ENCODE measurements at places on chromosomes 2 and 18.

GRCh38 chr2:33512112-33512511 is 35.7 kb downstream of the RASGRP3 start:
- no peak for DNase-seq

DNA sequence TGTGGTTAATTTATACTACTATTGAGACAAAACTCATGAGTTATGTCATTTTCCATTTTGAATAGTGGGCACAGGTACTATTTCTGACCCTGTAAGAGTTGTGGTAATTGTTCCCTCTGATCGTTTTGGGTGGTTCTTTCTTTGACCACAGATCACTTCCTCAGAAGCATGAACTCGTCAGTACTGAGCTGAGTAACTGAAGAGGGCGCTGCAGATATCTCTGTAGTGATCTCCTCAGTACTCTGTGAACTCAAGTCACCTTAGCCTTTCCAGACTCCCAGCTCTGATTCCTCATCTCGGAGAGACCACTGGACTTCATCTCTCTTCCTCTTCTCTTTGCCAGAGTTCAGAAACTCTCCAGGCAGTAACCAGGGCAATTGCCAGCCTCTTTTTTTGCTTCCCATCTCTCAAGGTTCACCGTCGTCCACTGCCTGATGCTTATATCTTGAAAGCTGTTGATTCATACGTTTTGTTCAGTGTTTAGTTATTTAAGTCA is 9.4 kb upstream of the IL1RL1 start:
- DNase-seq = peak; percentile 16

DNA sequence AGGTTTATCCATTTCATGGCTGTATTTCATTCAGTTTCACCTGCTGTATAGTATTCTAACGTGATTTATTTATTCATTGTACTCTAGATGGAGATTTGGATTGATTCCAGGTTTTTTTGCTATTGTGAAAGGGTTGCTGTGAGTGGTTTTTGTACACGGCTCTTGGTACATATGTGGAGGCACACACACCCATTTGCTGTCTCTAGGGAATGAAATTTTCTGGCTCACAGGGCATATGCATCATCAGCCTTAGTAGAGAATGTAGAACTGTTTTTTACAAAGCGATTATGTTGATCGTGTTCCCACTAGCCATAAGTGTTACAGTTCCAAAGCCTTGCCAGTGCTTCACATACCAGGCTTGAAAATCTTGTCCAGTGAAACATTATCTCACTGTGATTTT is 5.1 kb downstream of the SPTBN1 start:
- DNase-seq = no peak

- no peak for DNase-seq
These were observed 104.7 kb downstream of the FEZ2 start for GRCh38 chr2:36493306-36493705.

DNA sequence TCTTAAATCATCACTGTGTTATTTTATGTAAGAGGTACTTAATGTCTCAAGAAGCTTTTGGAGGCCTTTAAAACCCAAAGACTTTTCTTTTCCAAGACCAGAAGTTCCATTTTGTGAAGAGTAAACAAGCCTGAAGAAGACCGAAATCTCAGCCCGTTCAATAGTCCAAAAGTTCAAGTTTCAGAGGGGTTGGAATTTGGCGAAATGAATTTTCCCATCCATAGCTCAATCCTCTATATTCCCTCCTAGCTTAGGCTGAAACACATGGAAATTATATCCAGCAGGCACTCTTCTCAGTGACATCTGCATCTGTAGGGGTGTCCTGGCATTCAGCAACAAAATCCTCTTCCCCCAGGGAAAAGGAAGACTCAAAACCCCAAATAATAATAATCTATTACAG is 344.6 kb downstream of the ARHGAP15 start:
- DNase-seq = no peak

DNA sequence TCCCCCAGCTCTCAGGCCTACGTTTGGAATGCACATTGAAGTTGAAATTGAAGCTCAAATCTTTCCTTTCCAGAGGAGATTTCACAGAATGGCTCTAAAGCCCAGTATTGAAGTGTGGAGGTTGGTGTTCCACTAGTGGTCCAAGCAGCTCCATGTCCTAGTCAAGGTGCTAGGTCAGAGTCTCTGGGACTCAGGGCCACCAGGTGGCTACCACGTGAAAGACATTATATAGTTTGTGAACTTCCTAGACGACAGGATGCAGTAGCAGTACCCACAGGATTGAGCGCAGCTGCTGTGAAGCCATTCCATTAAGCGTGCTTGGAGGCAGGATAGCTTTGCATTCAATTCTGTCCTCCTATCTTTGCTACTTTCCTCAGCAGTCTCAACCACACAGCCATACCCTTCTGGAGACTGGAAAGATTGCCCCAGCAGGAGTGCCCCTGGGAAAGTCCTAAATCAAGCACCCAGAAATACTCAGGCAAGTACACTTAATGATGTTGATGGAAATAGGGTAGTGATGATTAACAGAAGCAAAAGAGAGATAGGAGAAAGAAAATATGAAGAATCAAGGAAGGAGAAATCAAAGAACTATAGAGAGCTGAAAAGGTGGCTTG is 4.7 kb upstream of the TGFA start:
- no peak for DNase-seq

DNA sequence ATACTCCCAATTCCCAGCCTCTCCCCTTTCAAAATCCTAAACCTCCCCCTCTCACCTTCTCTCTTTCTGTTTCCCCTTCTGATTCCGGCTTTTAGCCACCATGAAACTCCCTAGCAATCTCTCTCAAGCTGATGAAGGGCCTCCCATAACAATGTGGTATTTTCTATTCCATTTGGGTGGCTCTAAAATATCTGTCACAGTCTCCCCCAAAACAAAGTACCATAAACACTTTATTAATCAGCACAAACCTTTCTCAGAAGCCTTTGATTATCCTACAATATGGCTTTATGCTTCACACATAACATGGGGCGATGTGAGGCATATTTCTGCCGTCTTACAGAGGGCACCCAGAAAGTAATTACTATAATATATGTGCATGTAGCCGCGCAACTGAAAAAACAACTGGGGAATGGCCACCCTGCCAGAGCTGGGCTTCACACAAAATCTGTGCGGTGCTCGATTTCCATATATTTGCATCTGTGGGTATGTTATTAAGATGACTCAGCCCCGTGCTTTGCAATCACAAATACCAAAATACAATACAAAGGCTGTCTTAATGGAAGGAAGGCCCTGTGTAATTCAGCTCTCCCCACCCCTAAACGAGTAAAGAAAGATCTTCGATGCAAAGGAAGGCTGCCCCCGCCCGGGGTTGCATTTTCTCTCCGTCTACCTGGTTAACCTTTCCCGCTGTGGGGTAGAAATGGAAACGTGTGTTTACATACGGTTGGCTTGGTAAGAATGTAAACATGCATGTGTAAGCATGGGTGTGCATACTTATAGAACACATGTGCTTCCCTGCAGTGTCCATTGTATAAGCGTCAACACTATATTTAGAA is 81.4 kb downstream of the CELF4 start:
- no peak for DNase-seq

GRCh38 chr2:219733106-219733505 is 105.7 kb downstream of the SLC4A3 start:
- DNase-seq = no peak

GRCh38 chr2:28449488-28450395 is 46.1 kb upstream of the PLB1 start:
- DNase-seq = no peak

DNA sequence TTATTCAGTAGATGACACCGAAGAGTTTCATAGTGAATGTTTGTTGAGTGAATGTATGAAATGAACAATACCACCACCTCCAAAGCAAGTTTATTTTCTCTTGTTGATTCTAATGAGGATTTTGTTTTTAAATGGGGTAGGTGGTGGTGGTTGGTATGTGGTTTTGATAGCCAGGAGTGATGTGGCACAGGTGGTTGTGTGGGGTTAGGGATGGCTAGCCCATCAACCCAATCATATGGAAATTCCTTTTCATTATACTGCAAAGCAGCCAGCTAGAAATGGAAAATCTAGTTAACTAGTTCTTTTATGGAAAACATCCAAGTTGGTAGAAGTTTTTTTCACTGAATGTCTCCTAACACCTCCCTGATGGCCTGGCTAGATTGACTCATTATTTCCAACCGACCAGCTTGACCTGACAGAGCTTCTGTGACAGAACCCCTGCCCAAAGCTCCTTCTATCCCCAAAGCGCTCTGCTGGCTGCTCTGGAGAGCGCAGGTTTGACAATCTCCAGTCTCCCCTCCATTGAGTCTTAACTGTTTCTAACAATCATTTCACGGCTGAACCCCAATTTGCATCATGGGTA is 376.9 kb downstream of the MTX2 start:
- DNase-seq = no peak

DNA sequence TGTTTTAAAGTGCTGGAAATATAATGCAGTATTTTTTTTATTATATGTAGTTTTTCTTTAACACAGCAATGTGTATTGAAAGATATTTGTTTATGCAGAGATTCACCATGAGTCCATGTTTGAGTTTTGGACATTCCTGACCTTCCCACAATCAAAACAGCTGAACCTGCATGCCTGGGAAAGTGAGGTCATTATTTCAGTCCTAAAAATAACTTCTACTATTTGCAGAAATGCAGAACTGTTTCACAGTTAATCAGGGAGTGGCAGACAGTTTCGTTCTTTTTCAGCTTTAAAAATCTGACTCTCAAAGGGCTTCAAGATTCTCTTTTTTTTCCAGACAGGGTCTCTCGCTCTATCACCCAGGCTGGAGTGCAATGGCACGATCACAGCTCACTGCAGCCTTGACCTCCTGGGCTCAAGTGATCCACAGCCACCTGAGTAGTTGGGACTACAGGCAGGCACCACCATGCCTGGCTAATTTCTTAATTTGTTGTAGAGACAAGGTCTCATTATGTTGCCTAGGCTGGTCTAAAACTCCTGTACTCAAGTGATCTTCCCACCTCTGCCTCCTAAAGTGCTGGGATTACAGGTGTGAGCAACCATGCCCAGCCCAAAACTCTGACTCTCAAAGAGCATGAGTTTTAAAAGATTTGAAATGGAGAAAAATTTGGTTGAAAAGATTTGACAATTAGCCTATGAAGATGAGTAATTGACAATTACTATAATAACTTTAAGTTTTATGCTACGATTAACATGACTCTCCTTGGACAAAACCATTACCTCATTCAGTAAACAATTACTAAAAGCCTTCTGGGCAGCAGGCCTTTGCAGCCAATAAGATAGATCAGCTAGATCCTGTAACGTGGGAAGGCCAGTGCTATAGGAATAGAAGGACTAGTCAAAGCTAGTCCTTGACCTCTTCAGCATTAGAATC is 5.0 kb upstream of the MYL12B start:
- DNase-seq = no peak

GRCh38 chr18:46812311-46812710 is 55.5 kb upstream of the ST8SIA5 start:
- no peak for DNase-seq

- DNase-seq = no peak
These were observed 103.8 kb downstream of the VWC2L start for GRCh38 chr2:214514704-214515103.

GRCh38 chr2:63261137-63261621 is 210.5 kb downstream of the OTX1 start:
- no peak for DNase-seq

DNA sequence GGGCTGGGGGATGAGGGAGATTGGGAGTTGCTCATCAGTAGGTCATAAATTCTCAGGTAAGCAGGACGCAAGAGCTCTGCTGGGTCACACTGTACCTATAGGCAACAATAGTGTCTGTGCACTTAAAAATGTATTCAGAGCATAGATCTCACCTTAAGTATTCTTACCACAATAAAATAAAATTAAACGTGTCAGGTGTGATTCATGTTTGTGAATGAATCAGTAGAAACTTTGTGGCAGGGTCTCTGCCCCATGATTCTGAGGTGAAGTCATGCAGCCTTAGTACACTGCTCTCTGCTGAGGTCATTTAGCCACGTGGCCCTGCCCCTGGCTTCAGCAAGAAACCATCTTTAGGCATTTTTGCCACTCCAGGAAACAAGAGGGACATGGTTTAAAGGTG is 253.8 kb downstream of the FBXO15 start:
- no peak for DNase-seq

DNA sequence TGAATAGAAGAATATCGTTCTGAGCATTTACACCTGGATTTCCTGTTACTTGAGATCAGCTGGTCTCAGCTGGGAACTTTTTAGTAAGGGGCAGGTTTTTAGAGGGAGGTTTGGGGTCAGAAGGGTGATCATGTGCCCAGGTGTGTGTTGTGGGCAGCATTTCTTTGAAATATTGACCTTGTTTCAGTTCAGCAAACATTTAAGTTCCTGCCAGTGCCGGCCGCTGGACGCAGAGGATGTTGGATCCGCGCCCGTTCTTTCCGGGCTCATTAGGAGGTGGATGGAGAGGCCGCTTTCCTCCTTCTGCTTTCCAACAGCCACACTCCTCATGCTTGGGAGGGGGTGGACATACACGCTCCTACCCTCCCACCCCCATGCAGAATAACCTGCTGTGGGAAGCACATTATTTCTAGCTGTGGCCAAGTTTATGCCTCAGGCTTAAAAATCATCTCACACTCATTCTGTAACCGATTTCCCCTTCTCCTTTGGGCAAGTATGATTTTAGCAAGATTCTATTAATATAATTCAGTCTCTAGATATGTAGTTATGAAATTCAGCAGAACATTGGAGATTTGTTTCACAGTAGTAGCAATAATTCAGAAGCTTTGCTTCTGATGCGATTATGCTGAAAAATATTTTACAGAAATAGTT is 131.4 kb downstream of the ZNF236 start:
- no peak for DNase-seq

DNA sequence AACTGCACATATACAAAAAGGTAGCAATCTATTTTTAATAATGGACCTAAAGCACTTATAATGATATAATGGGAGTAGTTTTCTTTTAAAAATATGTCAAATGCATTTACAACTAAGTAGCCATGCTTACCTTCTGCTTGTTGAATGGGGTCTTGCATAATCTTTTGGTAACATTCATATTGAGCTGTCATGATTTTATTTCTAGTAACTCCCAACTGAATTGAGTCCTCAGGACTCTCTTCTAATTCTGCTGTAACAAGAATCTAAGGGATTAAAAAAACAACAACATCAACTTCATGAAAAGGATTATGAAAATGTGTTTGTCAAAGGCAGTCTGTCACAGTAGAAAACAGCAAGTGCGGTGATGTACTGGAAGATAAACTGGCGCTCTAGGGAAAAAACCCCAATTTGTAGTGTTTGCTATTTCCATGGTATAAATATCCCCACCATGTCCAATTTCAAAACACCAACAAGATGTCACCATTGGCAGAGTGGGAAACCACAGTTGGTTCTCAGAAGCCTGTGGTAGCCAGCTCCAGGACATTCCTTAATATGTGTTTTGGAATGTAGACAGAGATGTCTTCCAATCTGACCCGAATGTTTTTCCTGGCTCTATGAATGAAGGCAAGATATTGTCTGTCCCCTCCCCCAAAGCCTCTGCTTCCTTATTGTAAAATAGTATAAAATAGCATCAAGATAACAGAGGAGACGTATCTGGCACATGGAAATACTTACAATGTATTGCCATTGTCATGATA is 64.8 kb downstream of the CALCRL start:
- DNase-seq = no peak

DNA sequence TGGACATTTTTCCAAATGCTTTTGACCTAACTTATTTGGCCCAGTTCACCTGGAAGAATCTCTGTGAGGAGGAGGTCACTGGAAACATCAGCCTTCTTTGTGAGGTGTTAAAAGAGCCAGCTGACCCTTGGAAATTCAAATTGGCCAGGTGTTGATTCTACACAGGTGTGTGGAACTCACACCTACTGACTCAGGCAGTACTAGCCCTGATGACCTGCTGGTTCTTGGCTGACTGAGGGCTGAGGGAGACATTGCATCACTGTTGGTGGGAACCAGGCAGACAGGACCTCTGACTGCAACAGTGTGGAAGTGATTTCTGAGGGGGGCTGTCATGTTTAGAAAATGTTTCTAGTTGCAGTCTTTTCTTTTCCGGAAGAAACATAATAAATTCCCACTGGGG is 242.2 kb upstream of the LRRTM1 start:
- DNase-seq = no peak

GRCh38 chr2:136118819-136119716 is 1.1 kb upstream of the CXCR4 start:
- peak; percentile 77 for DNase-seq

Measured in T-helper 17 cell (primary cell).